Activated CD4-positive, alpha-beta T cell treated with anti-CD3 and anti-CD28 coated beads for 48 hours (primary cell): ENCODE measurements at places on chromosomes 2 and 18.

- no peak for DNase-seq
Observed at GRCh38 chr2:70425682-70426301, 123.9 kb upstream of the FAM136A start.

- no peak for DNase-seq
Observed at GRCh38 chr18:75871596-75871995, 444.1 kb upstream of the SMIM21 start.

- no peak for DNase-seq
Observed at GRCh38 chr2:152961351-152961750, 242.9 kb downstream of the ARL6IP6 start.

GRCh38 chr2:38727661-38728060 lies 23.5 kb downstream of the SRSF7 start:
- no peak for DNase-seq

DNA sequence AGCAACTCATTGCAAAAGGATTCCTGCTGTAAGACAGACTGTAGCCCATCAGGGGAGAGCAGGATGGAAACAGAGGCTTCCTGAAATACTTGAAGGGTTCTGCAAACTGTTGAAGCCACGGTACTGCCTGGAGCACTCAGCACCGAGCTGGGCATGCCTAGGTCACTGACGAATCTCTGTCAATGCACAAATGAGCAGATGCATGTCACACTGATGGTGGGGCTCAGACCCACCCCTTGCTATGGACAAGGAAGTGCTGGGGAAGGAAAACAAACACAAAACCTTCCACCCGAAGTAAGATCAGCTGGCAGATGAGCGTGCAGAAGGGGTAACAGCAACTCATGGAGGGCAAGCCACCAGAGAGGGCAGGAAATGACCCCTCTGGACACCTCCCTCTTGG lies 136.7 kb downstream of the BCL2 start:
- no peak for DNase-seq

DNA sequence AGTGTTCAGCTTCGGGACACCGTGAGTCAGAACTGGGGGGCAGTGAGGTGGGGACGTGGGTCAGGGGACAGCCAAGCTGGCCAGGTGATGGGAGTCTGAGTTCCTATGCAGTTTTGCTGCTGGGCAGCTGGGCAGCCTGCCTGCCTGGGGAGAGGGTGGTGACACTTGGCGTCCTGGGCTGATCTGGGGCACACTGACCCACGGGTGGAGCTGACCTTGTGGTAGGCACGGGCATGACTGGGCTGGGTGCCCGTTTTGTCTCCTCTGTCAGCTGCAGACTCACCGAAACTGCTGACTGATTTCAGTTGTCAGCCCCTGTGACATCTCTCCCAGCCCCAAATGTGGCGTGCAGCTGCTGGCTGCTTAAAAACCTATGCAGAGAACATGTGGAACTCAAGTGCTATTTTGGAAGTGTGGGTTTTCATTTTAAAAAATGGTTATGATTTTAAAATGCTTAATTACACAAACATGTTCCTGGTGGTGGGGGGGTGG lies 32.6 kb upstream of the E2F6 start:
- DNase-seq = peak; percentile 9

DNA sequence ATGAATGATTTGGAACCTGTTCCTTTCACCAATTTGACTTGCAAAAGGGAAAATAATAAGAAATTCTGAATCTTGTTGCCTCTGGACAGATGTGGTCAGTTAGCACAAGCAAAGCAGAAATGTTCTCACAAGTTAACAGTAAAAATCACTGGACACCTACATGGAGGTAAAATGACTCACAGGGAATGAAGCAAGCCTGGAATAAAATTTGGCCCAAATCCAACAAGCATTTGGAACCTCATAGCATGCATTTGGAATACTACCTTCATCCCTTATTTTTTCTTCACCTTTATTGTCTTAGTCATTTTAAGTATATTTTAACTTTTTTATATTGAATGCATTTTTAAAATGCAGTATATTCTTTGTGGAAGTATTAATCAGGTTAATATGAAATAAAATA lies 602.9 kb downstream of the ARHGAP15 start:
- DNase-seq = no peak

DNA sequence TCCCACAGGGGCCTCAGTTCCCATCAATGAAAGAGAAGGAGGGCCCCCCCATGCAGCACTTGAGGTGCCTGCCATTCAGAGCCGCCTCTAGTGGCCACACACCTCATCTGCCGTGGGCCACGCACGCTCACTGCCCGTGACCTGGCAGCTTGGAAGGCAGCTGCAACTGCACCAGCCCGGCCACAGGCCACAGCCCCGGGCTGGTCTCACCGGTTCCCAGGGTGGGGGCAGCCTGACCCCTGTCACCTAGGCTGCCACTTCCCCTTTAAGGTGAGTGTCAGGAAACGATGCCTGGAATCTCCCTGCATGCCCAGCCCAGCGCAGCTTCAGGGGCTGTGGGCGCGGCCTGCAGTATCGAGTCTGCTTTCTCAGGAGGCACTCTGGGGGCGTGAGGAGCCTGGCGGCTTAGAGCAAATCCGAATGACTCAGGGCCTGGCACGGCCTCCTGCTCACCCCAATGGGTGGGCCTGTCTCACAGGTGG lies 2.6 kb downstream of the MAB21L4 start:
- peak; percentile 85 for DNase-seq

- no peak for DNase-seq
Observed at GRCh38 chr18:55634545-55634944, 46.6 kb upstream of the TCF4 start.

GRCh38 chr2:234100686-234101085 lies 50.2 kb downstream of the SPP2 start:
- DNase-seq = no peak

DNA sequence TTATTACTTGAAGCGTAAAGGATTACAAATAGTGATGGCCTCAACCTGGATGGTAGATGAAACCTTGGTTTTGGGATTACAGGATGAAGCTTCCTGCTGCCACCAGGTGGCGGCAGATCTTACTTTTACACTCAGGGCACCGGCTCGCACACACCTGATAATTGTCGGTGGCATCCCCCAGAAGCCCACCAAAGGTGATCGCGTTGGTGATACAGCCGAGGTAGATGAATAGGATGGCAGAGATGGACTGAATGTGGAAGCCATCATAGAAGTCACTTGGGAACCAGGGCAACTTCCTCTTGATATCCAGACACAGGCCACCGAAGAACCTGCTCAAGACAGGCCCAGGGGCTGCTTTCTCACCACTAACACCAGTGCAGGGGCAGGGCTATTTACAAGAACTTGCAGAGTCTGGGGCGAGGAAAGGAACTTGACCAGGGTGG lies 51.8 kb downstream of the MTHFD2 start:
- DNase-seq = peak; percentile 63

- no peak for DNase-seq
Observed at GRCh38 chr18:41706301-41706700, 248.7 kb upstream of the PIK3C3 start.

DNA sequence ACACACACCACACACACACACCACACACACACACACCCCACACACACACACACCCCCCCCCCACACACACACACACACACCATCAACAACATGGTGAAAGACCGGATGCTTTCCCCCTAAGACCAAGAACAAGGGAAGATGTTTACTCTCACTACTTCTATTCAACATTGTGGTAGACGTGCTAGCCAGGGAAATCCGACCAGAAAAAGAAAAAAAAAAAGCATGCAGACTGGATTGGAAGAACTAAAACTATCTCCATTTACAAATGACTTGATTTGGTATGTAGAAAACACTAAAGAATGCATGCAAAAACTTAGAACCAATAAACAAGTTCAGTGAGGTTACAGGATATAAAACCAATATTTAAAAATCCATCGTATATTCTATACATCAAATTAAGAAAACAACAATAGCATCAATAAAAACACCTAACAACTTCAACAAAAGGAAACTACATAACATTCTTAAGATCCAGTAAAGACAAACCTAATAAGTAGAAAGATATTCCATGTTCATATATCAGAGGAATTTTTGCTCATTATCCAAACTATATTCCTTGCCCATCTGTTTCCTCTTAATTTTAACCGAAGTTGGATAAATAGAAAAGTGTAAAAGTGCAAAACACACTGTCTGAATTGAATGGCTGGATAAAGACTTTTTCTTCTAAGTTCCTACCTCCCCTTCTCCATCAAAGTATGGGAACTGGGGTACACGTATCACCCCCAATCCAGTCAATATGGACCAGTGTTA lies 51.5 kb upstream of the RNU4ATAC start:
- DNase-seq = no peak

- no peak for DNase-seq
Observed at GRCh38 chr2:96354492-96354891, 18.9 kb downstream of the NCAPH start.

GRCh38 chr2:214543386-214543955 lies 132.6 kb downstream of the VWC2L start:
- no peak for DNase-seq

- no peak for DNase-seq
Observed at GRCh38 chr2:181985632-181986205, at the start of gene PPP1R1C. PPP1R1C (plus strand) TSS chr2:181985853; CDS start chr2:181986111, 258 bp downstream.

DNA sequence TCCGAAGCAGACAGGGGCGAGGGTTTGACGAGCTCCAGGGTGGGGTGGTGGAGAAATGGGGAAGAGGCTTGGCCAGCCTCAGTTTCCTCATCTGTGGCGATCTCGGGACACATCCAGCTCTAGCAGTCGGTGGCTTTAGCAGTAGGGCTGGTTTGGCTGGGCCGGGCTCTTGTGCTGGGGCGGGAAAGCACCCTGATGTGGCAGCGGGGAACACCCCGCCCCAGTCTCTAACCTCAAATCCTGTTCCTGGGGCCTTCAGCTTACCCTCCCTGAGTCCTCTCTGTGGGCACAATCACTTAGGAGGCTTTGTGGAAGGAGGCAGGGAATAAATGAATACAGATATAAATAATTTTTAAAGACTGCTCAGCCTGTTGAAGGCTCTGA lies 26.5 kb upstream of the MCFD2 start:
- peak; percentile 81 for DNase-seq

DNA sequence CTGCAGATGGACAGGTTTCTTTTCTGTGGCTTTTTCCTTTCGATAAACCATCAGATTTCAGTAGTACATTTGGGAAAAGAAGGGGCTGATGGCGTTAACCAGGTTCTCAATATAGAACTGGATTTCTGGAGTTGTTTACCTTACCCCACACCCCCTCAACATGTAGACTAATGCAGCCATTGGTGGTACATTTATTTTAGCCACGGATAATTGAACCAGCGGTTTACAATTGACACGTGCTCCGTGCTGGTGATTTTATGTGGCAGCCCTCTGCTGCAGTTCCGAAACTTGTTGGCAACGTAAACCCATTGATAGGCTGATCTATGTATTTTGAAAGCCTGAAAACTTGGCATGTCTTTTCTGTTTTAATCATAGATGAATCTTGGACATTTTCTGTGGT lies 5.4 kb downstream of the SOX11 start:
- no peak for DNase-seq

DNA sequence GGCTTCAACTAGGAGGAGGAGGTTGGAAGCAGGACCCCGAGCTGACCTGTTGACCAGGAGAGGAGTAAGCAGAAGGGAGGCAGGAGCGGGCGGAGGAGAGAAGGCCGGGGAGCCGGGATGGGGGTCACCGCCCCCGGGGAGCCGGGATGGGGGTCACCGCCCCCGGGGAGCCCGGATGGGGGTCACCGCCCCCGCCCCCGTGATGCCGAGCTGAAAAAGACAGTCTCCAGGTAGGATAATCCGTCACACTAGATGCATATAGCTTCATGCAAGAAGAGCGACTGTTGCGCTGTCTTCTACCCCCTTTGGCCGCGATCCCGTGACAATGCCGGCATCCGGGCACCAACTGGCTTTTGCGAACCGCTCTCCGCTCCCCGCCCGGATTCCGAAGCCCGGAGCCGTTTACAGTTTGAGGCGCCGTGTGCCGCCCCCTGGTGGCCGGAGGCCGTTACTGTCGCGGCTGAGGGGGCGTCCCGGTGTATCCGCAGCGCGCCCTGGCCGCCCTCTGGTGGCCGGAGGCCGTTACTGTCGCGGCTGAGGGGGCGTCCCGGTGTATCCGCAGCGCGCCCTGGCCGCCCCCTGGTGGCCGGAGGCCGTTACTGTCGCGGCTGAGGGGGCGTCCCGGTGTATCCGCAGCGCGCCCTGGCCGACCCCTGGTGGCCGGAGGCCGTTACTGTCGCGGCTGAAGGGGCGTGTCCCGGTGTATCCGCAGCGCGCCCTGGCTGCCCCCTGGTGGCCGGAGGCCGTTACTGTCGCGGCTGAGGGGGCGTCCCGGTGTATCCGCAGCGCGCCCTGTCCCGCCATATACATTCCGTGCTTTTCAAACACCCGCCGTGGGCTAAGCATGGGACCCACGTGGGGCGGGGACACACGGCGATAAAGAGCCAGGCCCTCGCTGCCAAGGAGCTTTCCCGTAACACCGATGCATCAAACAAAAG lies 89.6 kb downstream of the ACTR3 start:
- DNase-seq = peak; percentile 89

GRCh38 chr18:62437235-62438017 lies 85.4 kb upstream of the ZCCHC2 start:
- no peak for DNase-seq

DNA sequence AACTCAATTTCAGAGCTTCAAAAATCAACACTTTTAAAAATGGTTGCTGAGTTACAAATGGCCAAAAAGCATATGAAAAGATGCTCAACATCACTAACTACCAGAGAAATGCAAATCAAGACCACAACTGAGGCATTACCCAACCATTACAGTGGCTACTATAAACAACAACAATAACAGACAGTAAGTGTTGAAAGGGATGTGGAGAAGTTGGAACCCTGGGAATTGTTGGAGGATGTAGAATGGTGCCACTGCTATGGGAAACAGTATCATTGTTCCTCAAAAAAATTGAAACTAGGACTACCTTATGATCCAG lies 173.3 kb upstream of the SPRED2 start:
- DNase-seq = no peak

DNA sequence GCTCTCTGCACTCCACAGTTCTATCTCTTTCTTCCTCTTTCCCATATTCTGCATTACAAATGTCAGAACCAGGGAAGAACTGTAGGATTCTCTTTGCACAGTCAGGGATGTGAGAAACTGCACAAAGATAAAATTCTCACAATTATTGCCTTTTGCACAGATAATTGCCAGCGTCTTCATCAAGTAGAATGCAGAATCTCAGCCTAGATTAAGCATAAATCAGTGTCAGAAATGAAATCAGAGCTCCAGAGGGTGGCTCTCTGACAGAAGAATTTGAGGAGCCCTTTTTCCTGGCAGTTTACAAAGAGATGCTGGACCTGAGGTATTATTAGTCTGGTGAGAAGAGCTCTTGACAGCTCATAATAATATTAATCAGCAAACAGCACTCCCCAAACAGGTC lies 173.1 kb downstream of the PTH2R start:
- no peak for DNase-seq

DNA sequence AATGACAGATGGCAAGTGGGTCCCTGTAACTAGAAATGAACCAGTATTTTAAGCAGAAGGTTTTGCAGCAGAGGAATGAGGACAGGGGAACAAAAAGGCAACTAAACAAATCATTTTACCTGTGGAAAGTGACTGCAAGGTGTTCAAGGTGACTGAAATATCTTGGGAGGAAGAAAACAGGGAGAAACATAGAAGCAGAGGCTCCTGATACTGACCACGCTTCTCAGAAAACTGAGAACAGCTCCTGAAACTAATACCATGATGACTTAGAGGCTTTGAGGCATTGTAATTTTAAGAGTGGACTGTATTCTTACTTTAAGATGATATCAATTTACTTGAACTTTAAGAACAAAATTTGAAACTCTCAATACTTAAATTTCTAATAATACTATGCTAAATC lies at the start of gene DYTN:
Gene DYTN (minus strand): TSS at position 101 of the 400 bp plus-strand sequence. CDS start 117 bp downstream, outside the sequence.
- no peak for DNase-seq
